Right atrium auricular region (tissue), 2 donors: ENCODE measurements at places on chromosomes 4 and X.

GRCh38 chrX:134624046-134624430, 34.2 kb downstream of the PLAC1 start:
- no peak for DNase-seq

DNA sequence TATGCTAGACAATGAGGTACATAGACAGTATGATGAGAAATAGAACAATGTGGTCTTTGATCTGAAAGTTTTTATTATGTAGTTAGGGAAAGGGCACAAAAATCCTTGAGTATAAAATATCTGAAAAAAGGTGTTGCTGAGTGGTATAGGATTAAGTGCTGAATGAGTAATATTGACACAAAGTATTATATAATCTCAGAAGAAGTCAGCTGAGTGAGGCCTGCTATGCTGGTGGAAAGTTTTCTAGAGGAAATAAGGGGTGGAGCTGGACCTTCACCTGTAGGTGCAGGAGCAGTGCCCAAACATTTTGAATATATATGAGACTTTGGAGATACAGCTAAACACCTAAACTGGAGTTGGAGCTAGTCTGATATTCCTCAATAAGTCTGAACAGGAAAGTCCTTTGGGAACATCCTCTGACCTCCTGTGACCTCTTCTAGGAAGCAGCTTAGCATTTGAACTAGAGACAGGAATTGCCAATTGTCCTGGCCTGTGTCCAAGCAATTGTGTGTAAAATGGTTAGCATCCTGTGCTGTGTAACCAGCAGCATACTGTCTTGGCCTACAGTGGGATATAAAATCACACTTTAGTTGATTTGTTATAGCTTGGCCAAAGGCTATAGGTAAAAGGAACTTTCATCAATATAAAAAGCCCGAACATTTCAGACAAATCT, 285.3 kb downstream of the ANKRD50 start:
- DNase-seq: no peak

GRCh38 chrX:41518841-41519220, 71.7 kb downstream of the NYX start:
- DNase-seq: no peak

DNA sequence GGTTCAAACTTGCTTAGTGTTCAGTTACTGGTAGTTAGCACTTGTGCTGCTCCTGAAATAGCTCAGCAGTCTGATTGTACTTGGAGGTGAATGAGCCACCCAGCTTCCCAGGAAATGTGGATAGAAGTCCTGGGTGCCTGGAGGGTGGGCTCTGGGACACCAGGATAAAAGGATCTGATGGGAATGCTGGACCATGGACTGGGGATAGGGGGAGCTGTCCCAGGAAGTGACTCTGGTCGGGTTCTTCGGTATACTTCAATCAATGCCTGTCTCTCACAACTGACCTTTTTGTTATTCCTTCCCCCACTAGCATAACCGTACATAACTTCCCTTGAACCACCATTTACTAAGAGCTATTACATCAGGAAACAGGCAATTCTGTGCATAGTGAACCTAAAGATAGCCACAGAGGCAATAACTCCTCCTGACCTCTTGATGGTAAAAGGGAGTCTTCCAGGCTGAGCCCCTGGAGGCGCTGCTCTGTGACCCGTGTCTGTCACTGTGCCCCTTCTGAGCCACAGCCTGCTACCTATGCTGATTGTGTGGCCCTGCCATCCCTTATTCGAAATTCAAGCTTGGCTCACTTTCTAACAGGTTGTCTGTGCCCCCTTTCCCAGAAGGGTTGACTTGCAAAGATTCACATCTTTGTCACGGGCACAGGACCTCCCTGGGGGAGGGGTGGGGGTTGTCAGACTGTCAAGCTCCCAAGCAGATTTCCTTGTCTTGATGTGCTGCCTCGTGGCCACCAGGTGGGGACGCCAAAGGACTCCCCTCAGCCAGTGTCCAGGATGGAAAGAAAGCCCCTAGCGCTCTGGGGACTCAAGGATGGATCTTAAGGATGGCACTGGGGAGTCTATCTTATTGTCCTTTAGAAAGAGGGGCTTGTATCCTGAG, 24.5 kb upstream of the WDR1 start:
- DNase-seq: no peak

DNA sequence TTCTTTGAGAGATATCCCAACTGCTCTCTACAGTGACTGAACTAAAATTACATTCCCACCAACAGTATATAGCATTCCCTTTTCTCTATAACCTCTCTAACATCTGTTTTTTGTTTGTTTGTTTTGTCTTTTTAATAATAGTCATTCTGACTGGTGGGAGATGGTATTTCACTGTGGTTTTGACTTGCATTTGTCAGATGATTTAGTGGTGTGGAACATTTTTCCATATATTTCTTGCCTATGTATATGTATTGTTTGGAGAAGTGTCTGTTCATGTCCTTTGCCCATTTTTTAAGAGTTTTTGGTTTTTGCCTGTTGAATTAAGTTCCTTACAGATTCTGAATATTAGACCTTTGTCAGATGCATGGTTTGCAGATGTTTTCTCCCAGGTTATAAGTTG, 9.0 kb downstream of the USO1 start:
- no peak for DNase-seq
